NCI-H2029 treated with DMSO at 0.1 percent for 48 hours (cell line): ENCODE measurements at places on chromosomes 12 and 14.

DNA sequence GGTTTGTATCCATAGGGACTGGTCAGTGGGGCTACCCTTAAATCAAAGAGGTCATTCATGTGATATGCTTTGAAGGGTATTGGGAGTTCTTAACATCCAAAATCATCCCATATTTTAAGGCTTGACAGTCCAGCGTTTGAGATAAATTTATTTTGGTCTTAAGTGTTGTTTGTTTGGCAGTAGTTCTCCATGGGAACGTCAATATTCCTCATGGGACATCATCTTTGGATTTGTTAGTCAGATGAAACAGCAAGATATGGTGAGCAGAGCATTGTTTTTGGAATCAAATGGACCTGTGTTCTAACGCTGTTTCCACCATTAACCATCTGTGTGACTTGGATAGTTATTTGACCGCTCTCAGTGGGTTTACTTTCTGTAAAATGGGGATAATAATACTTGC, 45.9 kb upstream of the GSG1 start:
- no peak for DNase-seq

GRCh38 chr12:78739653-78740052, 124.9 kb upstream of the SYT1 start:
- no peak for DNase-seq

DNA sequence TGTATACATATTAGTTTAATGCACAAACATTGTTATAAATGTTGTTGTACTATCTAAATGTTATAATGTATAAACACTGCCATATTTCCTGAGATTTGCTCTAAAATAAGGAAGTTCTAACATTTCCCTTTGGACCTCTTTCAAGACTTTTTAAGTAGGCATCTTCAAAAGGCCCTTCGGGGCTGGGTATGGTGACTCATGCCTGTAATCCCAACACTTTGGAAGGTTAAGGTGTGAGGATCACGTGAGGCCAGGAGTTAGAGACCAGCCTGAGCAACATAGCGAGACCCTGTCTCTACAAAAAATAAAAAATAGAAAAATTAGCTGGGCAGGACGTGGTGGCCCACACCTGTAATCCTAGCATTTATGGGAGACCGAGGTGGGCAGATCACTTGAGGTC, 35.5 kb downstream of the FBLN5 start:
- DNase-seq, result no peak

- DNase-seq, result no peak
Observed at GRCh38 chr12:43029971-43030370, 440.4 kb upstream of the PRICKLE1 start.

GRCh38 chr14:23608454-23608853, 27.7 kb upstream of the DHRS2 start:
- no peak for DNase-seq
